RWPE2 (cell line): ENCODE measurements at places on chromosomes 4 and X.

DNA sequence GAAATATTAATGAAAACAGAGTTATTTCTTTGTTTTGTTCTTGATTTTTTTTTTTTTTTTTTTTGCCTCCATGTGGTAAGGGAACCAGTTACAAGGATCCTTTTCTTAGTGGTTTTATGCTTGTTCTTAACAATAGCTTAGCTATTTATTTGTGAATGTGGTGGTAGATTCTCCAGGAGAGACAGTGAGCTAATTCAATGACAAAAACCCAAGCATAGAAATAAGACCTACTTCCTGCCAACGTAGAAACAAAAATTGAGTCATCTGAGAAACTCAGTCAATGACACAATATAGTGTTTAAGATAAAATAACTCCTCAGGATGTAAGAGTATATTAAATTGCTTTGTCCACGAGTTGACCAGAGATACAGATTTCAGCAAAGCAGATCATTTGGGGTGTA, 863.8 kb upstream of the PABPC4L start:
- DNase-seq, result no peak

GRCh38 chr4:26484032-26484515, 6.2 kb downstream of the CCKAR start:
- no peak for DNase-seq

- no peak for DNase-seq
These were observed 4.9 kb downstream of the DCAF16 start for GRCh38 chr4:17805580-17806155.

DNA sequence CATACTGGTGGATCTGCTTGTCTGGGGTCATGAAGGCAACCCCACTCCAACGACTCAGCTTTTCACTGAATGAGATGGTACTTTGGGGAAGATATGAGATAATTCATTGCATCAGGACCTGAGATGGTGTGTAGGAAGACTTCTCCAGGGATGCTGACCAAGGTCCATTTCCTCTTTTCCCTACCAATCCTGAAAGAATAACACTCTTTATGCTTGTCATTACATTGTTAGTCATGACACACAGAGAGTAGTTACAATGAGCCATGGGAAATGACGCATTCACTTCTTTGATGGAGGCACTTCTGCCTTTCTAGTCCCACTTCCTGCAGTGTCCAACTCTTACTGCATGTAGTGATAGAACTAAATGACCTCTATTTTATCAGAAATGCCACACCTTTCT, 58.6 kb downstream of the AREG start:
- no peak for DNase-seq

GRCh38 chr4:2347190-2347589, 71.3 kb downstream of the ZFYVE28 start:
- no peak for DNase-seq

DNA sequence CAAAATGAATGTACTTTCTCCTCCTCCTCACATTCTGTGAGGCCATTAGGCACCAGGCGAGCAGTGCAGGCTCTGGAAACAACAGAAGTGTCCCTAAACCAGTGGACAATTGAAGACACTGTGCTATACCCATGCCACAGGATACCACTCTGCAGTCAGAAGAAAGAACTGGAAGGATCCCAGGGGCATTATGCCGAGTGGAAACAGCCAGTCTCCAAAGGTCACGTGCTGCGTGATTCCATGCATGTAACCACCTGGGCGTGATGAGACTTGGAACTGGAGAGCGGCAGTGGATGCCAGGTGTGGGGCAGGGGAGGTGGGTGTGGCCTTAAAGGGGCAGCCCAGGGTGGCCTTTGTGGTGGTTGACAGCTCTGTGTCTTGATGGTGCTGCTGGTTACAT, 139.4 kb downstream of the EVC2 start:
- DNase-seq, result no peak

GRCh38 chr4:6892909-6893202, 16.8 kb upstream of the TBC1D14 start:
- DNase-seq, result no peak

- no peak for DNase-seq
These were observed 260.3 kb downstream of the PPP3CA start for GRCh38 chr4:101086801-101087586.

- no peak for DNase-seq
These were observed 11.2 kb upstream of the TFDP3 start for GRCh38 chrX:133229361-133229760.

GRCh38 chrX:30282527-30282926, 26.7 kb downstream of the NR0B1 start:
- no peak for DNase-seq

GRCh38 chrX:63686878-63687714, 97.9 kb downstream of the ARHGEF9 start:
- DNase-seq, result no peak

GRCh38 chr4:84527391-84527790, 28.3 kb upstream of the NKX6-1 start:
- no peak for DNase-seq

- DNase-seq, result no peak
These were observed 317.9 kb downstream of the LDB2 start for GRCh38 chr4:16580514-16580913.

DNA sequence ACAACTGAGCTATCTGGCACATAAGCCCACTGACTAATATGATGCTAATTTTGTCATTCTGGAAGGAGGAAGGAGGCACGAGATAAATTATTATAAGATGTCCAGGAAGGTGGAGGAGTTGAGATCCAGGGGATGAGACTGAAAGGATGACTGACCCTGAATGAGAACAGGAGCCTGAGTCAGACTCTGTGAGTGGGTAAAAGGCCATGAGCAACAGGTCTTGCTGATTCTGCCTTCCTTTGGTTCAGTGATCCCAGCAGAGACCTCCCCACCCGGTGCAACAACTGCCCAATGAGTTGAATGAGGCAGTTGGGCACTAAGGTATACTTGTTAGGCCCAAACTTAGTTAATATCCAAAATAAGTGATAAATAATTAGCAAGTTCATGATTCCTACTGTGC, 238.1 kb upstream of the GPC4 start:
- no peak for DNase-seq

- DNase-seq, result no peak
These were observed 10.4 kb upstream of the PLK4 start for GRCh38 chr4:127870281-127870680.

DNA sequence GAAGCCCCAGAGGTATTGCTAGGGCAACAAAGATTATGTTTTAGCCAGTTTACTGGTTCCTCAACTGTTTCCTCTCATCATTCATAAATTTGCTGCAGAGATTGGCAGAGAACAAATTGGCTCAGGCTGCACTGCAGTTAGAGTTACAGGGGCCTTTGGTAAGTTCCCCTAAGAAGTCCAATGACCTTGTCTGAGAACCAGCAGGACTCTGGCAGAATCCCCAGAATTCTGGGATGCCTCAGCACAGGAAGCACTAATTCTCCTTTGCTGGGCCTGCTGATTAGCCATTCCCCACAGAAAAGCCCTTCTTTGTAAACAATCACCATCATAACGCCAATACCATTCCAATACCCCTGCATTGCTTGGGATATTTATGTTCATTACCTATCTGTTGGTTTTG, 151.3 kb downstream of the USP46 start:
- no peak for DNase-seq

GRCh38 chr4:147019091-147019490, 73.4 kb upstream of the TTC29 start:
- no peak for DNase-seq

DNA sequence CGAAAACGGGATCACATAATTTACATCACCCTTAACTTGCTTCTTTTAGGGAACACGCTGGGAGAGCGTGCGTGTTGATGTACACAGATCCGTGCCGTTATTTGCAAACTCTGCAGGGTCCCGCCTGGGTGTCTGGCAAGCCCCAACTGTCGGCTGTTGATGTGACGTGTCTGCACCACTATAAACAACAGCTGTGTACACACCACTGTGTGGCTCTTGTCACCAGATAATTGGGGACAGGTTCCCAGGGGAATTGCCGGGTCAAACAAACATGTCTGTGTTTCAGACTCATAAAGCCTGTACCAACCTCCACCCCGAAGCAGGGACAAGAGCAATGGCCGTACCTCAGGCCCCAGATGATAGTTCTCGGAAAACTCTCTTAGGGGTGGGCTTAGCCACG, 105.0 kb upstream of the AFAP1 start:
- no peak for DNase-seq

DNA sequence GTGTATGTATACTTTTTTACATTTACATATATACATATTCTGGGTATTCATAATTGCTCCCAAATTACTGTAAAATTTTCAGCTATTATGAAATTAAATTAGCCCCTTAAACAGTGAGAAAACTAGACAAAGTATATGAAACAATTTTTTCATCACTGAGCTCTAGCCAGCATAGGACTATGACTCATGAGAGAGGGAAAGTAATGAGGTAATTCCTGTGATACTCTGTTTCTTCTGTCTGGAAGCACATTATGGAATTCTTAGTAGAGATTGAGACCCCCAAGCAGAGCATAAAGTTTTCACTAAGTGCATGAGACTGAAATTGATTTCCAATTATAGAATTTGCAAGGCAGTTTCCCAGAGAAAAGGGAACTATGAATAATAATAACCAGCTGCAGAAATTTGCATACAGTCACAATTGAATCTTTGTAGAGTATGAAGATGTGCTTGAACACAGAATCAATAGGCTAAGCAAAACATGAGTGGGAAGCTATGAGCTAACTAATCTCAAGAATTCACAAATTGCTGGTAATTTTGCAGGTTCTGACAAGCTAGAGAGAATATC, 779.3 kb downstream of the ARAP2 start:
- no peak for DNase-seq

GRCh38 chr4:44532851-44533250, 84.2 kb upstream of the KCTD8 start:
- no peak for DNase-seq

DNA sequence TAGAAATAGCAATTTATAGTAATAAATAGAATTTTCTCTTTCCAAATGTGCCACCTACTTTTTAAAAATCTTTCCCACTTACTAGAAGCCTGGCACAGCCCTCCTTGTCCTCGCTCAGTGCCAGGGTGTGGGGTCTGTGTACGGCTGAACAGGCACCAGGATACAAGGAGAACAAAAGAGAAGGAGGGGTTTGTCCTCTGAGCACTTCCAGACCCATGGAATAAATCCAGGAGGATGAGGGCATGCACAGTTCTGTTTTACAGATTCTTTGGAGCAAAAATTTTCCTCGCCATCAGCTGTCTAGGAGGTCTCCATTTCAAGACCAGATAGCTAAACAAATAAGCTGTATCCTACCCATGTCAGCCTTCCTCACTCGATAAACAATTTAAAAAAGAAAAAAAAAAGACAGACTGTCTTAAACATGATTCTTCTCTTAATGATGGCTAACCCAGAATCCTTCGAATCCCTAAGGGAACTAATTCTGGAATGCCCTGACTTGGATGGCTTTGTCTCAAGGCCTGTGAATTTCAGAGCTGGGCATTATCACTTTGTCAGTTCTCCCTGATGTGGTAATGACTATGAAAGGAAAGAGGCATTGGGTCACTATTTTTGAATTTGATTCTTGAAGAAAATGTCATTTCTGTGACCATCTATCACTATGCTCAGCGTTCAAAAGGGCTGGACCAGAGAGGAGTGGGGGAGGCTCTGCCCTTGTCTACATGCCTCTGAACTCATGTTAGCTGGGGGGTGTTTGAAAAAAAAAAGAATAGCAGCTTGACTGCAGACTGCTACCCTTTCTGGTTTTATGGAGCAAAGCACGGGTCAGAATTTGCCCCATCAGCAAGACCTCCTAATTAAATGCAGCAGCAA, 151.0 kb downstream of the DCTD start:
- no peak for DNase-seq

- no peak for DNase-seq
These were observed 4.6 kb downstream of the ALAS2 start for GRCh38 chrX:55026143-55026542.

DNA sequence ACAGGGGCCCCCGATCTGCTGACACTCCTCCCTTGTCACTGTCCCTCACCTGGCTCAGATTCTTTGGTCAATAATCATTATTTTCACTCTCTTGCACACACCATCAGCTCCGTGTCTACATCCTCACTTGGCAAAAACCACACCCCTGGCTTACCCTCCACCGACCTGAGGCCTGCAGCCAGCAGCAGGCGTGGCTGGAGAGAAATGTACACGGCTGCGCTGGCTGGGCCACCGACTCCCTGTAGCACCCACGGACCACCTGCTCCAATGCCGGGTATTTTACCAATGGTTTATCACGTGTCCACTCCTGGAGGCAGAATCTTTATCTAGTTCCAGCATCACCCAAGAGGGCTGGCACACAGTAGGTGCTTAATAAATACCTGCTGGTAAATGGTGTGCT, 98.4 kb downstream of the WFS1 start:
- no peak for DNase-seq

- no peak for DNase-seq
These were observed 45.5 kb downstream of the NPFFR2 start for GRCh38 chr4:72077346-72077745.

DNA sequence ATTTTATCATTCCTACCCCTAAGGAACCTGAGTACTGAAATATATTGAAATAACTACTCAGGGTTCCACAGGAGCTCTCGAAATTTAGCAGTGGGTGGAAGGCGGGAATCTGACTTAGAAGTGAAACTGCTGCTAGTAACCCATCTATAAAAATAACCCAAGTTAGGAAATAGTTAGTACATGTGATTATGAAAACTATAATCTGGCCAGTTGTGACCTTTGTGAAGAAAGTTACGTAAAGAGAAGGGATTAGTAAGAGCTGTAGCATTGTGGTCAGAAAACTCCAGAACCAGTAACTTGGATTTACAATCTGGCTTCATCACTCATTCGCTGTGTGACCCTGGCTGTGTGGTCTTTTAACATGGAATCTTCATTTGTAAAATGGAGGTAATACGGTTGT, 175.5 kb downstream of the RAPGEF2 start:
- no peak for DNase-seq
